CD4-positive, alpha-beta T cell (primary cell): ENCODE measurements at places on chromosomes 5 and 9.

GRCh38 chr9:88652876-88653275 is 117.9 kb downstream of the NXNL2 start:
- DNase-seq = no peak

DNA sequence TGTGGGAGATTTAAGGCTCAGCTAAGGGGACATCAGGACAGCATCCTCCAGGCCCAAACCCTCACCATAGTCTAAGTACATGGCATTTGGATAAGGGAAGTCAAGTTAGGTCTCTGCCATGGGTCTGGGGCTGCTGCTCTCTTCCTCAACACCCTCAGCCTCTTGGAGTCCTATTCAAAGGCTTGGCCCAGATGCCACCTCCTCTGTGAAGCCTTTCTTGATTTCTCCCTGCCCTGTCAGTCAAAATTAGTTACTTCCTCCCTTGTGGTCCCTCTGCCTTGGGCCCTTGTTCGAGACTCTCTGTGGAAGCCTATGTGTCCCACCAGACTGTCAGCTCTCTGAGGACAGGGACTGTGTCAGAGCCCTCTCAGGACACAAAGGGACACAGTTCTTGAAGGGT is 17.7 kb upstream of the DAB2IP start:
- DNase-seq = no peak

GRCh38 chr9:13213998-13214397 is 65.5 kb downstream of the MPDZ start:
- DNase-seq = no peak

DNA sequence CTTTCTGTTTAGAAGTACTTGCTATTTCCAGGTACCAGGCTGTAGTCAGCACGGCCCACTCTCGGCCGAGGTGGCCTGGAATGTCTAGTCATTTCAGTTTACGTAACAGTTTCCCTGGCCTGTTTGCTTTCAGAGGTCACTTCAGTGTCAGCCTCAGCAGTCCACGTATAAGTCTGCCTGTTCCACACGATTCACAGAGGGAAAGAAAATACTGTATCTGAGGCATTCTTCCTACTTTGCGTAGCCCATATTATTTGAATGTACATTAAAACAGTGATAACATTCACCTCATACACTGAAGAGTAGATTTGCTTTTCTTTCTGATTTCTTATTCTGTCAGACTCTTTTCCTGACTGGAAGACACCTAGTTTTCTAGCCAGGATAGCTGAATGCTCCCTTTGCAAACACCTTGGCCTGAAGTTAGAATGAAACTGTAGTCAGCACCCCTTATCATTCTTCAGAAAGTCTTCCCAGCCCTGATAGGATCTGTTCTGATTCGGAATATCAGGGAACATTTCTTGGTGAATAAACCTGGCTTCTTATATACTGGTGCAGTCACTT is 140.9 kb downstream of the AOPEP start:
- no peak for DNase-seq

DNA sequence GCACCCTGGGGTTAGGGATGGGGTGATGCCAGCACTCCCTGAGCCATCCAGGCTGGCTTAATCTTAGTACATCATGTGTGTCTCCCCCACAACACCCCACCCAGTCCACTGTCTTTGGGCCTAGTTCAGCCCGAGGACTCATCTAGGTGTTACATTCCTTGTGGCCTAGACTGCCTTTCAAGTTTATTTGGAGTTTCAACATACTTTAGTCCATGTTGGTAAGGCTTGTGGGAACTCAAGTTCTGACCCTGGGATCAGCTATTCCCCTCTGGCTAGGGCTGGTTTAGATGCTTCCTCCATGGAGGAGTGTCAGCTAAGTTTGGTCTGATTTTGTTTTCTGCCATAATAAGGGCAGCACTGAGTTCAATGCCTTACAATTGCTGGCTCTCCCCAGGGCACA is 302.4 kb downstream of the SMARCA2 start:
- no peak for DNase-seq
